ENCODE measurements at places on chromosomes 12 and 14.

- peak; percentile 30 for DNase-seq
Observed at GRCh38 chr12:88579161-88579517, 1.1 kb downstream of the KITLG start.

GRCh38 chr14:74947353-74948227 lies 7.8 kb downstream of the PGF start:
- DNase-seq: no peak

GRCh38 chr14:63283884-63284248 lies 34.9 kb downstream of the GPHB5 start:
- DNase-seq: no peak

GRCh38 chr12:124218243-124218560 lies 76.7 kb upstream of the RFLNA start:
- no peak for DNase-seq

DNA sequence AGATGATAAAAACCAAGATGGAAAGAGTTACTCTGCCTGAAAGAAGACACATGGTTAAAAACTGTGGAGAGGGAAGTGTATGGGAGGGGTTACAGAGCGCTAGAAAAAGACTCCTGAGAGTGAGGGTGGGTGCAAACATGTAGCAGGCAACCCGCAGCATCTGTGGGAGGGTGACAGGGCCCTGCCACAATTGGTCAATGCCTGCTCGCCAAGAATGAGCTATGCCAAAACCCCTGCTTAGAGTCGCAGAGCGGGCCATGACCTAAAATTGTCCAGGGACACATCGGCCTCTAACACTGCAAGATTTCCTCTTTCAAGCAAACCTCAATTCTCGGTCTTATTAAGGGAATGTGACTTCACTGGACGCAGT lies 700 bp downstream of the PRKAG1 start:
- peak; percentile 9 for DNase-seq

DNA sequence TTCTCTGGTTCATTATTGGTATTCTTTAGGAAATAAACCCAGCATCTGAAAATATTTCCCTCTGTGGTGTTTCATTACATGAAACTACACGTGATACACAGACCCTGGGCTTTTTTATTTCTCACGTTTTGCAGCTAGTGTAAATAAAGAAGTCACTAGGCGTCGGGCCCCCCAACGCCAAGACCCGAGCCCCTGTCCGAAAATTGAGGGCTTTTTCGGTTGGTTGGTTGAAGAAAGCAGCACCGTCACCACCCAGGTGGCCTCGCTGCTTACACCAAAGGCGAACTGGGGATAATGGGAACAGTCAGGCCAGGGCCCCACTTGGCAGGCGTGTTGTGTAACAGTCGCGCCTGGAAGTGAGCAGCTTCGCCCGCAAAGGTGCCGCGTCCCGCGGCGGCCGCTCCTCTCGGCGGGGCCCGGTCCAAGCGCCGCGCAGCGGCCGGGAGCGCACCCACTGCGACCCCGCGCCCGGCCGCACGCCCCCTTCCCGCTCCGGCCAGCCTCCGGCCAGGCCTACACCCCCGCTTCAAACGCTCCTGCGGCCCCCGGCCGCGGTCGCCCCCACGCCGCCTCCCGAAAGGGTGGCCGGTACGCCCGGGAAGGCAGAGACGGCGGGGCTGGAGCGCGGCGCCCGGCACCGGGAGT lies 1.2 kb downstream of the DUSP16 start:
- DNase-seq: no peak

DNA sequence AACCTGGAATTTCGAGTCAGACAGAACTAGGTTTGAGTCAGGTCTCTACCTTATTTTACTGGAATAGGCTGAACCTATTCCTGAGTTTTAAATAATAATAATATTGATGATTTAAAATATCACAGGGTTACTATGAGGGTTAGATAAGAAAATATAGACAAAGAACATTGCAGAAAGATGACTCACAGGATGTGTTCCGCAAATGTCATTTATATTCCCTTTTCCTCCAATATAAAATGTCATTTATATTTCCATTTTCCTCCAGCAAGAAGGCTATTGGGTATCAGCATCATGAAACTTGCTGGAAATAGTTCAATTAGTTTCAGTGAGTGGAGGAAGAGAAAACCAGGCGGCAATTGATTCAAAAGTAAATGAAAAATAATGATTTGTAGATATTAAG lies 163.9 kb upstream of the RASSF8 start:
- no peak for DNase-seq

DNA sequence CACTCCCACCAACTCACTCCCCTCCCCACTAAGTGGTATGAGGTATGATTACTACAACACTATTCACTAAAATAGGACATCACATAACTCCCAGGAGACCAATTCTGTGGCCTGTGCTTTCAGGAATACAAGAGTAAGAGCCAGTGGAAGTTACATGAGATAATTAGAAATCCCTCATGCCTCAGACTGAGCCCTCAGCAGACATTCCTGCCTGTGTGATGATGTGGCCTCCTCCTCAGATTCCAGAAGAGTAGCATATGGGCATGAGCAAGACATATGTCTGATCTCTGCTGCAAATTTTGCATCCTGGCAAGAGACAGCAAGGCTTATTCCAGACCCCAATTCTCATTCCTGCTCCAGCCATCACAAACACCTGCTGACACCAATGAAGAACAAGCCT lies 46.0 kb upstream of the BMP4 start:
- no peak for DNase-seq

GRCh38 chr14:91751719-91752118 lies 19.8 kb upstream of the CATSPERB start:
- DNase-seq: no peak

GRCh38 chr12:74538491-74539258 lies 1.0 kb downstream of the ATXN7L3B start:
- DNase-seq: no peak

DNA sequence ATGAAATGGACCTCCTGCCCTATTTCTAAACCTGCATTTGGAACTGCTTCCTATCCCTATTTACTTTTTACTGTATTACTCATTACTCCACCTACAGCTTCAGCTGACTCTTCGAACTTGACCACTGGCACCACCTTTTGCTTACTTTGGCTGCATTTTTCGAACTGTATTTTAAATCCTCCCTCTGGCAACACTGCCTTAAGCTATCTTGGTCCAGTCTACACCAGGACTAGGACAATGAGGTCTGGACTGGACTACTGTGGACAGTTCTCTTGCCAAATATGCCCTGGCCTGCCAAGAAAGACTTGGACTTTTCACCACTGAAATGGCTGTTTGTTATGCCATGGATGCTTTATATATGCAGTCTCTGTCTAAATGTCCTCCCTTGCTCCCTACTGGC lies 328.1 kb downstream of the BTG1 start:
- DNase-seq: no peak

DNA sequence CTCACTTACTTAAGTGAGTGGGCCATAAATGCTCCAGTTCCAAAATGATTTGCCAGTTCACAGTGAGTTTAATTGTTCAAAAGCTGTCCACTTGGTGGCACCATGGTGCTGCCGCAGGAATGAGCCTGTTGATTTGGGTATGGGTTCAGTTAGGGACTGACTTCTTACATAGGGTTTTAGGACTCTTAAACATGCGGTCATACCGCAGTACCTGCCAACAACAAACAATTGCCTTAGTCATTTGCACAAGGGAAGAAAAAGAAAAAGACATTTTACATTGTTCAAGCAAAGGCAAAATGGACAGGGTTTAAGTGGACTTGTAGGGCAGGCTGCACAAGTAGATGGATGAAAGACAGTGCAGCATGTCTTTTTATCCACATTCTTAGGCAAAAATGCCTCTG lies 80.0 kb upstream of the DBX2 start:
- DNase-seq: peak; percentile 60

- DNase-seq: no peak
Observed at GRCh38 chr12:98948343-98948949, 303.4 kb downstream of the APAF1 start.

DNA sequence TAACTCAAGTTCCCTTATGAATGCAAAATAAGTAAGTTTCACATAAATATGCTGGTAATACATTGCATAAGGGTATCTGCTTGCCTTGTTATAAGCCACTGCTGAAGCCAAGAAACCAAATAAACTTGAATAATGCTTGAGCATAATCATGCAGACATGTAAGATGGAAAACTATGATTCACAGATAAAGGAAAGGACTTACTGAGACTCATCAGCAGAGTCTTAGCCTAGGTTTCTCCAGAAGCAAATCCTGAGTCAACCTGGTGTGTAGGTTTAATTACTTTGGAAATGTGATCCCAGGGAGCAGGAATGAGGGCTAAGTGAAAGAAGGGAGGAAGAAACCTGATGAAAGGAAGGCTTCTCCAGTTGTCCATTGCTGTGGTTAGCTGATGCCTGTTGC lies 107.7 kb upstream of the BTG1 start:
- no peak for DNase-seq

GRCh38 chr12:92299744-92300143 lies 154.1 kb upstream of the BTG1 start:
- no peak for DNase-seq

DNA sequence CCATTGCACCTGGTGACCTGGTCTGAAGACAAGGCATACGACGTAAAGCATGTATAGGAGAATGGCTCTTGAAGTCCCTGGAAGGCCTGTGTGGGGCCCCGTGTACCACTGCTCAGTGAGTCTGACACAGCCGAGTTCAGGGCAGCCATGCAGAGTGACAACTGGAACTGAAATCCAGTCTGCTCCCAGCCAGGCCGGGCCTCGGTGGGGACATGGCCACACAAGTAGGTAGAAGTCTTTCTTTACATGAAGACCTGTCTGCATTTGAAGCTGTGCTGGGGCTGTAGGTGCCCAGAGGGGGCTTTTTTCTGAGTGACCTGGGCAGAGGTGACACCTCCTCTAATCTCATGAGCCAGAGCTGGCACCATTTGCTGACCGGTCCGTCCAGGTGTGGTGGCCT lies 35.7 kb downstream of the ADGRD1 start:
- no peak for DNase-seq

- DNase-seq: no peak
Observed at GRCh38 chr12:3285570-3285969, 205.4 kb upstream of the PRMT8 start.

DNA sequence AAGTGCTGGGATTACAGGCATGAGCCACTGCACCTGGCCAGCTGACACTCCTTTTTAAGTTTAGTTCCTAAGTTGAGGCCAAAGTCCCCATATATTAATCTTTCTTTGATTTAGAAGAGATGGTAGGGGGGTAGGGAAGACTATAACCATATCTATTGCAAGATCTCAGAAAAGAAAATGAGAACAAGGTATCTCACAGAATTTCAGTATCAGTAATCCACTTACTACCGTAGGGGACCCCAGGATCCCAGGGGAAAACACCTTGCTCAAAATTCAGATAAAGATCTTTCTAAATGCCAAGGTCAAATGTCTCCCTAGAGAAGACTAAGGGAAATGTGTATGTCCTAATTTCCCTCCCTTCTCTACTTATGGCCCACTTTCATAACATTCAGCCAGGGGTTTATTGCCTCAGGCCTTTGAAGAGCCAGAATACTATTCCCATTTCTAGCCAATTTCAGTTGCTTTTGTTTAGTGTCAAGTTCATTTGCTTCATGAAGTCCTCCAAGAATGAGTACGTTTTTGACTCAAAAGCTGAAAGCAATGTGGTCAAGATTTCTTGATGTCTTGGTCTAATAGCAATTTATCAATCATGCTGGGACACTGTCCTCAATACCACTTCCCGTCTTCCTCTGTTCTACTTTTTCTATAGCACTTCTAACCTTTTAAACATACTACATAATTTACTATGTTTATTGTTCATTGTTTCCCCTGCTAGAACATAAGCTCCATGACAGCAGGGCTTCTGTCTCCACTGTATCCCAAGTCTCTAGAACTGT lies 86.3 kb downstream of the DCAF5 start:
- DNase-seq: no peak

GRCh38 chr12:19093218-19093617 lies 36.3 kb upstream of the PLEKHA5 start:
- DNase-seq: no peak

GRCh38 chr14:61564618-61565091 lies 130.7 kb upstream of the HIF1A start:
- DNase-seq: no peak

GRCh38 chr12:31728289-31728916 lies 418 bp downstream of the AMN1 start:
- DNase-seq: no peak

DNA sequence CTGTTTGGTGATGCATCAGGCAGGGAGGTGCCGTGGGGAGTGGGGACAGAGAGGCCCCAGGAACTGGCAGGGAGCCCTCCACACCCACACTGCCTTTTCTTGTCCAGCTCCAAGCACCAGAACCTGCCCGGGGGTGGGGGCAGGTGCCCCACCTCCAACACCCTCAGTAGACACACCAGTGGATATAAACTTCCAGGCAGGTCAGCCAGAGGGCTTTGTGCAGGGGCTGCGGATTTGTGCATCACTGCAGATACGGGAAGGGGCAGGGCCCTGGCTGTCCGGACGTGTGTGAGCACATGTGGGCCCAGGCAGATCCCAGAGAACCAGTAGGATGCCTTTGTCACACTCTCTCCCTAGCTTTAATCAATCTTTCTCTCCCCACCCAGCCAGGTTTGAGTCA lies 1.3 kb upstream of the TGM1 start:
- DNase-seq: no peak

DNA sequence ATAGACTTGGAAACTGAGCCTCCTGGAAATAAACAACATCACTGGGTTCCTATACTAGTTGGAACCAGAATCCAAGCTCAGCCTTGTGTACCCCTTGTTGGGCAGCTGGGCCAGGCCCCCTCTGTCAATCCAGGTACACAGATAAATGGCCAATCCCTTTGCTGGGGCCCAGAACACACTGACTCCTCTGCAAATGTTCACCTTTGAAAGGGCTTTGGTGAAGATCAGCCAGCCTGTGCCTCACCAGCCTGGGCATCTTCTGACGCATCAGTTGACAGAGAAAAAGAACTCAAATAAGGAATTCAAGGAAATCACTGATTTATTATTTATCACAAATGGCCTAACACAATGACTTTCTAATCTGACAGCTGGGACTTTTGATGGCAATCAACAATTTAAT lies 1090.2 kb downstream of the BCL11B start:
- DNase-seq: no peak

DNA sequence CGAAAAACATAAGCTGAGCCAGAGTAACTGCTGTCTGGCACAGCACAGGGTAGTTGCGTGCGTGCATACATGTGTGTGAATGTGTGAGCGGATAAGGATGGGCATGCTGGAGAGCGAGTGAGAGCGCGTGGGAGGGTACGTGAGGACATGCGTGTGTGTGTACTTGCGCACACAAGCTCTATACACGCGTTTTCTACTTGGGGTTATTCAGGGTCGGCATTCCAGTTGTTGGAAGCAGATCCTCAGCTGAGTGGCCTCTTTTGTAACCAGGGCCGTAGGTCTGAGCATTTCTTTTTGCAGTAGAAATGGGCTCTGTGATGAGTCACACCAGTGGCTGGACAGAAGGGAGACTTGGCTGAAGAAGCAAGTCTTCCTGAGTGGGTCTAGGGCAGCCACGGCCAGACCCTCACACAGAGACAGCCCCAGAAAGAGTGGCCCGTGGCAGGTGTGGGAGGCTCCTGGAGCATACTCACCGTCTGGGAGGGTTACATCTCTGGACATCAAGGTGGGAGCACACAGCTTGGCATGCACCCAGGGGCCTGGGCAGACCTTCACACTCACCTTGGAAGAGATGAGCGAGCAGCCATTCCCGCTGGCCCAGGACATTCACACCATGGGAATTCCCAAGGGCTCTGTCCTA lies 78.0 kb downstream of the LRRC74A start:
- DNase-seq: no peak

All from GDM1 (cell line).